ENCODE measurements at places on chromosomes 2 and 18.

- DNase-seq = no peak
Measured at GRCh38 chr18:40612356-40612755, 1342.7 kb upstream of the PIK3C3 start.

DNA sequence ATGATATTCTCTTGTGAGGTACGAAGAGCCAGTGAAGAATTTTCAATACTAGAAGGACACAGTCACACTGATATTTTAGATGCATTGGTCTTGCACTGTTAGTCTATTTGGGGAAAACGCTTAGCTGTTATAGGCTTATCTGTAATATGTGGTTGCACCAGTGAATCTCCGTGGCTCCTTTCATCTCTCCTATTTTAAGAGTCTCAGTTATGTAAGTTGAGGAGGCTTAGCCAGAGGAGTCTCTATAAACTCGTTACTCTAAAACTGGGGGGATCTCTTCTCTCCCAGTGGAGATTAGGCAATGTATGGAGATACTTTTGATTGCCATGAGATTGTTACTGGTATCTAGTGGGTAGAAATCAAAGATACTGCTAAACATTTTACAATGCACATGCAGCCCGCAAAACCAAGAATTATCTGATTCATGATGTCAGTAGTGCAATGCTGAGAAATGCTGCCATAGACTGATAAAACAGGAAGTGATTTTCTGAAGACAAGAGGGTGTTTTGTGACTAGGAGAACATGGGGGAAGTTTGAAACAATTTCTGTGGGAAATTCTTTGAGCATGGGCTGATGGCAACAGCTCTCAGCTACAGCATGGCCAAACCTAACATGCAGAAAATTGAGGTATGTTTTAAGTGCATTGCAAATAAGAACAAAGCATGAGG lies 339.1 kb downstream of the SOX11 start:
- no peak for DNase-seq

- no peak for DNase-seq
Measured at GRCh38 chr2:99988599-99988998, 153.8 kb downstream of the AFF3 start.

GRCh38 chr2:230793572-230794359 lies 71.0 kb upstream of the ITM2C start:
- peak; percentile 88 for DNase-seq

All from osteocyte (in vitro differentiated cells).